IMR-90 (cell line): ENCODE measurements at places on chromosomes 1 and 21. TPM values are rescaled to one million over a fixed set of nuclear protein-coding genes. Genes with fewer than 3 reads are reported as not detected.

- no peaks in the 10 kb centered on the region for H3K36me3 ChIP-seq
- H3K4me3 ChIP-seq: no peak overlapping the region
- H3K27ac ChIP-seq: no peak overlapping the region
- DNase-seq: no peak
- no peaks in the 10 kb centered on the region for H3K4me1 ChIP-seq
Measured at GRCh38 chr1:208924928-208925327, 658.6 kb upstream of the CAMK1G start.

DNA sequence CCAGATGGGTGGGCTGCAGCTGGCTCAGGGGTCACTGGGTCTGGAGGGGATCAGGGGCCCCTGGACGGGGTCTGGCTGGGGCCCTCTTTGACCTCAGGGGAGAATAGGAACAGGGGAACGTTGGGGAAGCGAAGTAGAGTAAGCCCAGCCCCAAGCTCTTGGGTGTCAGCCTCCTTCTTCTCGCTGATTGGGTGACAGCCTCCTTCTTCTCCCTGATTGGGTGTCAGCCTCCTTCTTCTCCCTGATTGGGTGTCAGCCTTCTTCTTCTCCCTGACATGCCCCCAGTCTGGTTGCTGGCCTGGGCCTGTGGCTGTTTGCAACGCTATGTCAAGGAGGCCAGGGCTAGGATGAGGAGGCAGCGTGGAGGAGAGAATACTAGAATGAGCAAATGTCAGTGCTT lies 76.7 kb upstream of the CASZ1 start:
- H3K4me3 ChIP-seq: no peak overlapping the region
- DNase-seq: no peak
- H3K27me3 ChIP-seq: peaks cover 32% of the 10 kb centered on the region
- no peak overlapping the region for H3K27ac ChIP-seq
- no peaks in the 10 kb centered on the region for H3K36me3 ChIP-seq
- H3K4me1 ChIP-seq: no peaks in the 10 kb centered on the region

- no peak for DNase-seq
- peaks cover 32% of the 10 kb centered on the region for H3K36me3 ChIP-seq
- H3K27me3 ChIP-seq: no peaks in the 10 kb centered on the region
Measured at GRCh38 chr21:45099571-45099970, 25.2 kb downstream of the ADARB1 start.

Gene NBPF19
- total RNA-seq: 7.7 and 8.9 TPM in 2 replicates

GRCh38 chr1:233375653-233376052 lies 48.1 kb downstream of the MAP3K21 start:
- H3K27ac ChIP-seq: no peak overlapping the region
- H3K36me3 ChIP-seq: no peaks in the 10 kb centered on the region
- H3K4me1 ChIP-seq: no peaks in the 10 kb centered on the region
- H3K4me3 ChIP-seq: no peak overlapping the region

- DNase-seq: peak; percentile 66
- peaks cover 3% of the 10 kb centered on the region for H3K27me3 ChIP-seq
- no peak overlapping the region for H3K4me3 ChIP-seq
- no peak overlapping the region for H3K27ac ChIP-seq
- no peaks in the 10 kb centered on the region for H3K4me1 ChIP-seq
Measured at GRCh38 chr1:20281801-20282200, 8.9 kb upstream of the VWA5B1 start.

DNA sequence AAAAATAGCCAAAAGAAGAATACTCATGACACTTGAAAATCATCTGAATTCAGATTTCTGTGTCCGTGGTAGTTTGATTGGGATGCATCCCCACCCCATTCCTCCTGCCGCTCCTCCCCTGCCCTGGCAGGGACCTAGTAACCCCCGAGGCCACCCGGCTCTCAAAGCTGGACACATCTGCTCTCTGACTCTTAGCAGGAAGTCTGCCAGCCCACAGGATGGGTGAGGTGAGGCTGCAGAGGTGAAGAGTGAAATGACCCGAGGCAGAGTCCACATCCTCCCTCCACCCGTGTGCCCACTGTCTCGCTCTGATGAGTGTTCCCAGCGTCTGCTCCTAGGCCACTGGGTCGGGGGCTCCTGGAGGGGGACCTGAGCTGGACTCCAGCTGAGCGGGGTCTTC lies 308.5 kb upstream of the VAMP3 start:
- H3K36me3 ChIP-seq: no peaks in the 10 kb centered on the region
- no peak overlapping the region for H3K27ac ChIP-seq
- H3K4me1 ChIP-seq: no peaks in the 10 kb centered on the region
- no peak for DNase-seq
- no peaks in the 10 kb centered on the region for H3K27me3 ChIP-seq

GRCh38 chr1:145977486-145978470 lies 13.3 kb downstream of the POLR3GL start:
- DNase-seq: peak; percentile 85
- no peak overlapping the region for H3K4me3 ChIP-seq
- H3K27ac ChIP-seq: peak overlapping the region; percentile 87
- H3K36me3 ChIP-seq: no peaks in the 10 kb centered on the region
